ENCODE measurements at places on chromosomes 5 and 9.

DNA sequence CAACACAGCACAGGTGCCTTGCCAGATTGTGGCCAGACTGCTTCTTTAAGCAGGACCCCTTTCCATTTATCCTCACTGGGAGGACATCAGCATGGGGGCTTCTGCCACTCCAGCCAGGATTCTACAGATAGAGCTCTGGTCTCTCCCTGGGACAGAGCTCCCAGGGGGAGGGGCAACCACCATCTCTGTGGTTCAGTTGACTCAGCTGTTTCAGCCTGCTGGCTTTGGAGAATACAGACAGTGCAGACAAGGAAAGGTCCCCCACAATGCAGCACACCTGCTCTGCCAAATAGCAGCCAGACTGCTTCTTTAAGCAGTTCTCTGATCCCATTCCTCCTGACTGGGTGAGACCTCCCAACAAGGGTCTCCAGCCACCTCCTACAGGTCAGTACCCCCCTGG is 132.8 kb downstream of the OR2K2 start:
- no peak for DNase-seq

GRCh38 chr9:132369421-132369820 is 14.6 kb upstream of the SETX start:
- no peak for DNase-seq

DNA sequence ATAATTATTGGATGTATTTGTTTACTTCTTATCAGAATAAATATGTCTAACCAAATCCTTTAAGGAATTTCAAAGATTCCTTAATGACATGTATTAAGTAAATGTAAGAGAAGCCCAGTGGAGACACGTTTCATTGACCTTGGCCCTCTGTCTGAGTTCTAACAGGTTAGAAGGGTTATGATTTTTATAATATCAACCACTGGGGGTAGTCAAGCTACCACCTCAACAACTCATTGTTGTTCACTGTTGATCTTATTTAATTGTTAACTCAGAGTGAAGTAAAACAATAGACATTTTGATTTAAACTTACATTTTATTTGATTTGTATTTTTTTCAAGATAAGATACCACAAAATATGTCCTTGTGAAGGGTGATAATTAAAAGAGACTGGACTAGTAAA is 499.2 kb upstream of the COX7C start:
- no peak for DNase-seq

- DNase-seq, result no peak
These were observed 49.6 kb upstream of the ADAMTS19 start for GRCh38 chr5:129410488-129410887.

- DNase-seq, result no peak
These were observed 156.5 kb upstream of the PITX1 start for GRCh38 chr5:135190416-135191083.

DNA sequence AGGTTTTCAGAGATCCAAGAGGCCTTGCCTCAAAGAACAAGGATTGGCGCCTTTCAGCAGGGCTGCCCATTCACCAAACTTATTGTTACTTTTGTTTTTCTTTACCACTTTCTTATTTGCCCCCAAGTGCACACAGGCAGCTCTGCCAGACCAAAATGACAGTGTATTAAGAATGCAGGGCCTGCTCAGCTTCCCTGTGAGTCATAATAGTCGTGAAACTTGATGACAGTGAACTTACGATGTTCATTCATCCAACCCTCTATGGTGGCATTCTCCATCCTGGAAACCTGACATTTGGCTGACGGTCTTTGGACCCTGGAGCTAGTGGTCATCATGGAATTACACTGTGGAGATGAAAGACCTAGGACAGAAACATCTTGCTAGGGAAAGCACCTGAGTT is 44.3 kb downstream of the UBE2QL1 start:
- DNase-seq, result peak; percentile 36

- DNase-seq, result peak; percentile 59
These were observed 998 bp upstream of the FGF18 start for GRCh38 chr5:171418316-171418981.

Measured in A673 (cell line).